Activated T-cell treated with anti-CD3 and anti-CD28 coated beads, Interleukin-2, amount 50 U/mL, for 48 hours (primary cell): ENCODE measurements at places on chromosomes 7 and 10.

DNA sequence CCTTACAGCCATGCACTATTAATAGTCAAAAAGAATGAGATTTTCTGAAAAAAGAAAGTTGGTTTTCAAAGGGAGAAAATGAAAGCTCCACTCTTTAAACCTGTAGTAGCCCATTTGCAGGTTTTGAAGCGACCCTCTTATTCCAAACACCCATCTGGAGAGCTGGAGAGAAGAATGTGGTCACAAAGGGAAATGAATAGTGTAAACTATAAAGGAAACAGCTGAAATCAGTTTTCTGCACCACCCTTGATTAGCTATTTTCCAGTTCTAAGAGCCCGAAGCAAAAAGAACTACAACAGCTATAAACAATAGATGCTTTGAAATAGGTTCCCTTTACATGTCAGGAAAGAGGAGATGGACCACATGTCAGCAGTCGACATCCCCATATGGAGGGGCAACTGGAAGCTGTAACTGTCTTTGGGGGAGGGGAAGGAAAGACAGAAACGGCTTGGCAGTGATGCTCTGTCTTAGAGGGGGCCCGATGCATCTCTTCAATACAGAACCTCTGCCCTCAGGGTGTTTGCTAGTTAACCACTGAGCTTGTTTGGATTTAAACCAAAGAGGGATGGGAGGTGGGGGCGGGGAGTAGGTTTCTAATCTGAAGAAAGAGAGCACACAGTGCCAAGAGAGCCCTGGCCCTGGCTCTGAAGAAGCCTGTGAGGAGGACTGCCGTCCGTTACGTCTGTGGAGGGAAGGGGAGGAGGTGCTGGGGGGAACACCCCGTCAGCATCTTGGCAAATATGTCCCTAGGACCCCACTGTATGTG, 55.3 kb downstream of the CPVL start:
- DNase-seq = no peak

- no peak for DNase-seq
Observed at GRCh38 chr7:66576646-66577045, 52.0 kb upstream of the KCTD7 start.

DNA sequence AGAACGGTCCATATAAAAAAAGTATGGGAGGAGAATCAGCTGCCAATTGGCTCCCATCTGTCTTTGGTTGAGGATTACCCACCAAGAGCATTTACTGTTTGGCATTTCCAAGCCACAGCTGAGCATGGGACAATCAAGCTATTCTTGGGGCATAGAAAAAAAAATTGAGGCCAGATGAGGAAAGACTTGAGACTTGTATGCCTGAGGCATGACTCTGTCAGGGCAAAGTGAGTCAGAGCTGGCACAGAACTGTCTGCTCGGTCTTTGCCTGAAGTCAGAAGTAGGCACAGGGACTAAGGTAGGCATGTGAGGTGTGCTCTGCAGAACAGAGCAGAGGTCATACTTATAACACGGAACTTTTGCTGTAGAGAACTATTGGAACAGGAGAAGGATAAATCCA, 126.5 kb upstream of the CHRM2 start:
- DNase-seq = no peak

GRCh38 chr10:98086837-98087708, 47.4 kb upstream of the R3HCC1L start:
- no peak for DNase-seq

DNA sequence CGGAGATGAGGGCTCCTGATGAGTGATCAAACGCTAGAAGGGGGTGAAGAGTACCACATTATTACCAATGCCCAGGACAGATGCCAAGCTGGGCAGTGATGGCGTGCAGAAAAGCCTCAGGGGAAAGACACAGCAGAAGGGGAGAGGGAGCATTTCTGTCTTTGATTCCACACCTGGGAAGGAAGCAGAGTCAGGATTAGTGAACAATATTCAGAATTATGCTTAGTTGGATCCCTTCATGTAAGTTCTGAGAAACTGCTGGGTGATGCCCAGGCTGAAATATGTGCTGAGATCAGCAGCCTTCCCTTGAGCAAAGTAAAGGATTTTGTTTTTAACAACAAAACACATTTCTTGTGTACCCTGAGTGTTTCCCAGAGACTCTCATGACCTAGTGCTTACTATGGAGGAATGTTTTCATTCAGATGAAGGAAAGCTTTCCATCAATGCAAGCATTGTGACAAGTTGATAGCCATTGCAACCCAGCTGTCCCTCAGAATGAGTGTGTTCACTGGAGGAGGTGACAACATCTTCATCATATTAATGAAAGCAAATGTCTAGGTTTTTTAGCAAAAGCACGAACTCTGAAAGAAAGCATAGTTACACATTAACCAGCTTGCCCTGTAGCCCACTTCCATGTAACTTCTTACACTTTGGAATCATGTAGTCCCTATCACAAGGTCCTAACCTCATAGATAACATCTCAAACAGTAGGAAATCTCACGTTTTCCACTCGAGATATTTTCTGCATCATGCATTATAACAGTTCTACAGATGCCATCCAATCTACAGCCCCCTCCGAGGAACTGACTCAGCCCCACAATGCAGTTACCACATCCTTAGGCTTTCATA, 23.8 kb upstream of the AKR1C1 start:
- no peak for DNase-seq

GRCh38 chr7:6346581-6346980, 74.2 kb upstream of the CYTH3 start:
- DNase-seq = no peak

DNA sequence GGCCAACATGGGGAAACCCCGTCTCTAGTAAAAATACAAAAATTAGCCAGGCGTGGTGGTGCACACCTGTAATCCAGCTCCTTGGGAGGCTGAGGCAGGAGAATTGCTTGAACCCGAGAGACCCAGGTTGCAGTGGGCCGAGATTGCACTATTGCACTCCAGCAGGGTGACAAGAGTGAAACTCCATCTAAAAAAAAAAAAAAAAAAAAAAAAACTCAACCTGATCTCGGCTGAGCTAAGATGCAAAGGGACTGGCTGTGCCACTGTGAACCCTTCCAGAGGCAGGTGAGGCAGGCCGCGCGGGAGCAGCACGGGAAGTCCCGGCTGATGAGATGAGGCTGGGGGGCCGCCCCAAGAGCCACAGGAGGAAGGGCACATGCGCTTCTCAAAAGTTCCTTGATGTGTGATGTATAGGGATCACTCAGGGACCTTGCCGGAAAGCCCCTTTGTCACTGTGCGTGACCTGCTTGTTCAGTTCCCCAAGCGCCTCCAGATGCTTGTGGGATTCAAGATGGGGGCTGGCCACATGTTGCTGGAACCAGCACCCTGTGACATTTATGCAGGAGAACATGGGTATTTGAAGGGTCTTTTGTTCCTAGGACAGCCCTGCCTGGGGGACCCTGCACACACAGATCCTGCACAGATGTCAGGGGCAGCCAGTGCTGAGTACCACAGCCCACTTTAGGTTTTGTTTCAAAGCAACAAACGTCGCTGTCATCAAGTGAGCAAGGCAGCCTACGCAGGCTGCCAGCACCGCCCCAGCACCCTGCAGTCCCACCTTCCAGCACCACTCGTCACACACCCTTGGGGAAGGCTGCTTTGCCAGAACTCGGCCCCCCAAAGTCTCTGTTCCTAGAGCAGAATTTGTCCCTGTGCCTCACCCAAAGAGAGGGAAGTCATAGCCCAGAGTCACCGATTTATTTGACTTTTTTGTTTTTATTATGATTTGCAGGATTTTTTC, 74.8 kb upstream of the SH2B2 start:
- no peak for DNase-seq

GRCh38 chr7:69104023-69104422, 494.3 kb upstream of the AUTS2 start:
- DNase-seq = no peak

DNA sequence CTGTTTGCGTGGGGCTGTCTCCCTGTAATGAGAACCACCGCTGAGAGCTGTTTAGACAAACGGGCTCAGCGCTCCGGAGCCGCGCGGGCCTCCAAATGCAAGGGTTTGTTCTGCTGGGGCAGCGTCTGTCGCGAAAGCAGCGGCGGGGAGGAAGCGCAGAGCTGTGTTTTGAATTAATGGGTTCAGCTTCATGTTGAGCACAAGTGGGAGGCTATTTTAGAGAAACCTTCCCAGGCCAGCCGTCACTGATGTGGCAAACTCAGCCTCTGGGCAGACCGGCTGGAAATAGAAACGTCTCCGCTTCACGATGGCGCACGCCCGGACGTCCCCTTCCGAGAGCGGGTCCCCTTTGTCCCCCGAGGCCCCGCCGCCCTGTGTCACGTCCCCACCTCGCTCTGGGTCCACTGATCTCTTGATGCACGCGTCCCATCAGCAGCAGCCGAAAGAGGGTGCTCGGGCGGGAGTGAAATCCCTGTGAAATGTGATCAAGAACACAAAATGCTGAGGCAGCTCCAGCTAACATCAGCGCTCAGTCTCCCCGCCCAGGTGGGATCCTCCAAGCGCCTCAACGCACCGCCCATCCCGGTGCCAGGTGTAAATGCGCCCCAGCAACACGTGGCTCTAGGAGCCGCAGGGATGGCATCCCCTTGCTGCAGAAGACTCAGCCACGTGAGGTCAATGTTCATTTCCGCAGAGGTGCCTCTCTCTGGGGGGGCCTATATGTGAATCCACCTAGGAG, 44.9 kb downstream of the BAMBI start:
- peak; percentile 17 for DNase-seq

GRCh38 chr10:3698312-3698711, 86.7 kb downstream of the KLF6 start:
- DNase-seq = no peak

- DNase-seq = no peak
Observed at GRCh38 chr7:88806280-88807037, 10.9 kb upstream of the TEX47 start.

- no peak for DNase-seq
Observed at GRCh38 chr10:94315024-94315451, 47.7 kb downstream of the NOC3L start.

DNA sequence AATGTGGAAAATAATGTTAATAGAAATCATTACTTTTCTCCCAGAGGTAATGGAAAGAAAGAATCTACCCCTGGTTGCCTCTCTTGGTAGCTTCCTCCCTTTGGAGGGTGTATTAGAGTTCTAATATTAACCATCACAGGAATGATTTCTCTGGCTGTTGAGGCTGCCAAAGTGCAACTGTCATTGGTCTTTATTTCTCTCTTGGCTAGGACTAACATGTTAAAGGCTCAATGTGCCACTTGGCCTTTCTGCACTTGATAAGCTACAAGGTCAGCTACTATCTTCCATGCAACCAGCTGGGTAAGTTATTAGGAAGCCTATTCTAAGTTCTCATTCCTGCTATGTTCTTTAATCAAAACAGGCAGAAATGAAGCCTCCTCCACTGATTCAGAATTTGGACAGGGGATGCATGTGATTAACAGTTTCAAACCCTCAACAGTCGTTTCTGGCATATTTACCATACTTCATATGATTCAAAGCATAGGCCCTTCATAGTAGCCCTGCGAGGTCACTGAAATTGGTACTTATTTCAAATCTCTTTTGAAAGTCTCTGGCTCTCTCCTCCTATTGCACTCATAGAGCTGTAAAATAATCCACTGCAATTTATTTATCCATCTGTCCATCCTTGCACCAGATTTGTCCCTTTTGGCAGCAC, 645.0 kb downstream of the SORCS1 start:
- no peak for DNase-seq
